Activated CD4-positive, alpha-beta T cell treated with anti-CD3 and anti-CD28 coated beads, Interleukin-2, amount 50 U/mL, for 4 hours (primary cell): ENCODE measurements at places on chromosomes 2 and 18.

- DNase-seq = no peak
Measured at GRCh38 chr2:219218217-219218731, 484 bp downstream of the ABCB6 start.

GRCh38 chr2:147595200-147595599 lies 249.6 kb upstream of the ACVR2A start:
- no peak for DNase-seq

GRCh38 chr2:212264187-212264586 lies 274.4 kb downstream of the ERBB4 start:
- DNase-seq = no peak

DNA sequence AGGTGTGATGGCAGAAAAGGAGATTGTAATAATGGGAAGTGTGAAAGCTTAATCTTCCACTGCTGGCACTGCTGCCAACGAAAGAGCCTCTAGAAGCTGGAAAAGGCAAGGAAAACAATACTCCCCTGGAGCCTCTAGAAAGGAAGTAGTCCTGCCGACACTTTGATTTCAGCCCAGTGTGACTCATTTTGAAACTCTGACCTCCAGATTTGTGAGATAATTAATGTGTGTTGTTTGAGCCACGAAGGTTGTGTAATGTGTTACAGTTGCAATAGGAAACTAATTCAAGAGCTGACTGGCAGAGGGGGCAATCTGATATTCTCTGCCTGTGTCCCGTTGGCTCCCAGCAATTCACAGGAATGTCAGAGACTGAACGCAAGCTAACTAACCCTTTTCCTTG lies 219.2 kb upstream of the UBE2E3 start:
- no peak for DNase-seq

- DNase-seq = no peak
Measured at GRCh38 chr2:110843959-110844510, 111.7 kb downstream of the ACOXL start.

DNA sequence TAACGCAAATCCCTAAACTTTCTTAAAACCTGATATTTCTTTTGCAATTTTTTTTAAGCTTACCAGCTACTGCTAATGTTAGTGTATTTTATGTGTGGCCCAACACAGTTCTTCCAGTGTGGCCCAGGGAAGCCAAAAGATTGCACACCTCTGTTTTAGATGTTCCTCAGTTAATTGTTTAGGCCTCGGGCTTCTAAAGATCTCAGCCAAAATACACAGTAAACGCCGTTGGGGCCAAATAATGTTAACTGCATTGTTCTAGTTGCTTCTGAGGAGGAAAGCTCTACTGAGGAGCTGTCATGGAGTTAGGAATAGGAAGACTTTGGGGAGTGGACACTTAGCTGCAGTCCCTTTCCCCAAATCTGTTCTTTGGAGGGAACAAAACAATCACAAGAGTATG lies 2.0 kb downstream of the HSPE1 start:
- no peak for DNase-seq
